NCI-H1694 (cell line): ENCODE measurements at places on chromosomes 2 and 18.
A peak's percentile ranks its signal among the peaks of the same experiment; 100 is the strongest.

GRCh38 chr2:239818531-239819011 lies 206.6 kb downstream of the NDUFA10 start:
- DNase-seq, result no peak

- no peak for DNase-seq
These were observed 22.6 kb downstream of the ANXA4 start for GRCh38 chr2:69764286-69765095.

GRCh38 chr2:38407111-38407682 lies 30.1 kb upstream of the ATL2 start:
- DNase-seq, result no peak

DNA sequence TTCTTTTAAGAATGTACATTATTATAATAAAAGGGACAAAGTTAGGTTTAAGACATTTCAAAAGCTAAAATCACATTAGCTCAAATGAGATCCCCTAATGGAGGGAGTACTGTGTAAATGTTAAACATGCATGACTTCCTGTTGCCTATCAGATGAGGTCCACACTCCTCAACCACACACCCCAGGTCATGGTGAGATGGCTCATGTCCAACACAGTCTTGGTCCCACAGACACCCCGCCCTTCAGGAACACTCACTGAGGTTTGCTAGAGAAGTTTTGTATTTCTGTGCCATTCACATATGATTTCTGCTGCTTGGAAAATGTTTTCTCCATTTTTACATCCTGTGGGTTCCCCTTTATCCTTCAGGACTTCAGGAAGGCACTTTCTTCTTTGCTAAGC lies 491.0 kb downstream of the SOX11 start:
- DNase-seq, result no peak

- DNase-seq, result no peak
These were observed 39.6 kb upstream of the SCN1A start for GRCh38 chr2:166167449-166167848.

DNA sequence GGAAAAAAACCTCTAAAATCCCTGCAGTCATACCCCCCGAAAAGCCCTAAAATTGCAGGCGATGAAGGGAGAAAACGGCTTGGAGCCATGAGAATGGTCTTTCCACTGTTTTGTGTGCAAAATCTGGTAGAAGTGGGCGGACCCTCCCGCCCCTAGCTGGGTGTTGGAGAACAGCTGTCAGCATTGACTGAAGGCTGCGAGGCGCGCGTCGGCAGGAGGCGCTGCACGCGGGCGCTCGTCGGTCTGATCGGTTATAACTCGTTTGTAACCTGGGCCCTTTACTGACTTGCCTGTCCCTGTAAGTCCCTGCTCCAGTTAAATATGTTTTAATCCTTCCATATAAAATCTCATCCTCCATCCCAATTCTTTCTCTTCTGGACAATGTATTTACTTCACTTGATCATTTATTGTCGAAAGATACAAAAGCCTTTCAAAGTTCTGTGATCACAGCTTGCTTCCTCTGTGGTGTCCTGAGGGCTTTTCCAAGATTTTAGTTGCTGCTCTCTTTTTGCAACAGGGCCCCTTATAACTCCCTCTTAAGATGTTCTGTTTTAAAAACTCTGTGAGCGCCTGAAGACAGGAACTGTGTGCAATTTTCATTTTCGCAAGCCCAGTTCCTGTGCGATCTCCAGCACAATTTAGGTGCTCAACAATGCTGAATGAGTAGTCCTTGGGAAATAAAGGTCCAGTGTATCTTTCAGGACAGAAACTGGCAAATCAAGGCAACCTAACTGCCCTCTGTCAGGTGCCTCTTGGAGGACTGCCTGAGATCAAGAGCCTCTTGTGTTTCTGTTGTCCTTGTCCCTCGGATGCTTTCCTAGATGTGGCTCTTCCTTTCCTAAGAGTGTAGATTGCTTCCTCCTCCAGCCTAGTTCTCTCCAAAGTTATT lies 918 bp upstream of the HNRNPLL start:
- peak; percentile 89 for DNase-seq

GRCh38 chr2:178819147-178819875 lies 12.1 kb upstream of the TTN start:
- DNase-seq, result no peak

- DNase-seq, result no peak
These were observed 130.7 kb downstream of the ANKRD44 start for GRCh38 chr2:197179744-197180498.

DNA sequence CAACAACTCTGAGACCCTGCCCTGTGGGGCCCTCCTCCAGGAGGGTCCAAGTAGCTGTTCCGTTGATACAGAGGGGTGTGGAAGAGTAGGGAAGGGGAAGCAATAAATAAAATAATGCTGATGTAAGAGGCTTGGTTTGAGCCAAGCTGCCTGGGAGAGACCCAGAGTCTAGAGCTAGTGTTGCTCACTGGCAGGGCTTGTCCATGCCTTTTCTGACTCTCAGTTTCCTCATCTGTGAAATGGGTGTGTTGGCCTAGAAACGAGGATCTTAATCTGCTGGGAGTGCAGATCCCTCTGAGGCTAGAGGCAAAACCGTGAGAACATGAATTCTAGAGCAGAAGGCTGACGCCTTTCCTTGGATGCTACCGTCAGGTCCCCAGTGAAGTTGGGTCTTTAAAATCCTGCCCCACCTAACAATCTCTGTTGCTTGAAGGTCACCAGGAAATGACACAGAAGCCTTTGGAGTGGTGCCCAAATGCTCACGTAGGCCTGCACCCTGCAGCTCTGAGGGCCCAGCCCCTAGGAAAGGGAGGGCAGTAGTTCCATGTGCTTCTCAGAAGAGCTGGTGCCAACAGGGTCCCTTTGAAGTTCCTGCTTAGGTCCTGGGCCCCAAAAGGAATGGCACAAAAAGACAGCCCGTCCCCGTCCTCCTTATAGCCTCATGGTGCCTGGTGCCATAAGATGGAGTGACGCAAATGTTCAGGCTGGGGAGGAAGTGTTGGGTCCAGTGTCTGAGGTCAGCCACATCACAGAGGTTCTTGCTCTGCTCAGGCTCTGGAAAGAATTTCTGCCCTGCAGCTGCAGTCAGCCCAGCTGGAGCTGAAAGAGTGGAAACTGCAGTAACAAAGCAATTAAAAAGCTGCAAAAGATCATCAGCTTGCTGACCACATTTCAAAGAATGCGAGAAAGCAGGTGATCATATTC lies 73.2 kb upstream of the SMAD2 start:
- no peak for DNase-seq

GRCh38 chr2:18243816-18244215 lies 316.6 kb downstream of the RDH14 start:
- DNase-seq, result no peak

DNA sequence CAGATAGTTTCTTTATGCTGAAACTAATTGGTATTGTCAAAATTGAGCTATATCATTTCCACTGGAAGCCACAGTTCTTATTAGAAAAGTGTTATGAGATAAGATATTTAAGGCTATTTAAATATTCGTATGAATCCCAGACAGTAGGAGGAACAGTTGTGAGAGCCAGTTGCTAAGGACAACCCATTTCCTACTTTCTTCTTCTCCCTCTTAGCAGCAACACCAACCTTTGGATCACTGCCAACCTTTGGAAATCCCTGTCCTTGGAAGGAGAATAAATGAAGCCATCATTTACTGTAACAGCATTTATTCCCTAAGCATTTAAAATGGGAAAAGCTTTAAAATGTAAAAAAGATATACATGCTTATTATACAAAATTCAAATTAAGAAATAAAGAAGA lies 85.8 kb downstream of the PLCL1 start:
- DNase-seq, result no peak

GRCh38 chr2:240873805-240874714 lies 5.4 kb downstream of the AGXT start:
- DNase-seq, result no peak

DNA sequence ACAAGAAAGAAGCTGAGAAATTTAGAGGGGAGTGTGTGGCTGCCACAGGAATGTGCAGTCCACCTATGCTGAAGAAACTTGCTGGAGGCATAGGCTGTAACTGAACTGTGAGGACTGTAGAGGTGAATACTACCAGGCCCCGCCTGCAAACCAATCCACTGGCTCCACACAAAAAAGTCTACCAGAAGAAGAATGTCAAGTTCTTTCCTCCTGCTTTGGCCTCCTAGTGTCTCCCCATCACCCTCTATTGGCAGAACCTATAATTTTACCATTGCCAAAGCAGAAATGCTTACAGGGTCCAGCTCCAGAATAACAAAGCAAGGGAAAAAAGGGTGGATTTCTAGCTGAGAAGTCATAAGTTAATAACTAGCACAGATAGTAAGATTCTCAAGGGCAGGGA lies 5.9 kb upstream of the ATP5MC3 start:
- no peak for DNase-seq

DNA sequence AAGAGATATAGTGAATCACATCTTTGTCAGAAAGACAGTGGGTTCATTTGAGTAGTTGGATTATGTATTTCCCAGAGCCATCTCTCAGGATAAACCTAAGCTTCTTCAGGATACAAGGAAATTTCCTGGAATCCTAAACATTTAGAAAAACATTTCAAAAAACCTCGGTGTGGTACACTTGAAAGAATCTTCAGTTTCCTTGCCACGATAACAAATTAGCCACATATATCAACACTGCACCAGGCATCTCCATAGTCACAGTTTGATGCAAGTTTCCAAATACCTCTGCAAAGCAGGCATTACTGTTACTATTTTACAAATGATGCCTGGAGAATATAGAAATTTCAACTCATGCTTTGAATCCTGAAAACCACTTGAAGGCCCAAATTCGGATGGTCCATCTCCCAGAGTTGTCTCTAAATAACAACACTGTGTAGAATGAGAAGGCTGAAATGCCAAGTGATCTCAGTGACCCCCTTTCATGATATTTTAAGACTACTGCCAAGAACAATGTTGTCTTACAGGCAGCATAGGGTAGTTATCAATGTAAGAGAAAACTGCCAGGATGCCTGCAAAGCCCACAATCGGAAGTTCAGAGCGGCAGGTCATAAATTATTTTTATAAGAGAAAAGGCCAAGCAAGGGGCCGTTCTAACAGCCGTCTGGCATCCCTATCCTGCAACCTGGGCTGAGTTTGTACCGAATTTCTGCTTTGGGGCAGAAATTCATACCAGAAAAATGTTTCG lies 307.9 kb downstream of the TXNL1 start:
- DNase-seq, result no peak

GRCh38 chr2:96259497-96259921 lies 6.3 kb downstream of the TMEM127 start:
- no peak for DNase-seq

GRCh38 chr2:138853296-138853695 lies 73.1 kb upstream of the NXPH2 start:
- no peak for DNase-seq

GRCh38 chr2:157872791-157873190 lies 3.3 kb downstream of the ACVR1 start:
- no peak for DNase-seq

- no peak for DNase-seq
These were observed 53.5 kb upstream of the KCNE4 start for GRCh38 chr2:222998459-222998858.

- no peak for DNase-seq
These were observed 167.2 kb upstream of the RBBP8 start for GRCh38 chr18:22765896-22766295.

DNA sequence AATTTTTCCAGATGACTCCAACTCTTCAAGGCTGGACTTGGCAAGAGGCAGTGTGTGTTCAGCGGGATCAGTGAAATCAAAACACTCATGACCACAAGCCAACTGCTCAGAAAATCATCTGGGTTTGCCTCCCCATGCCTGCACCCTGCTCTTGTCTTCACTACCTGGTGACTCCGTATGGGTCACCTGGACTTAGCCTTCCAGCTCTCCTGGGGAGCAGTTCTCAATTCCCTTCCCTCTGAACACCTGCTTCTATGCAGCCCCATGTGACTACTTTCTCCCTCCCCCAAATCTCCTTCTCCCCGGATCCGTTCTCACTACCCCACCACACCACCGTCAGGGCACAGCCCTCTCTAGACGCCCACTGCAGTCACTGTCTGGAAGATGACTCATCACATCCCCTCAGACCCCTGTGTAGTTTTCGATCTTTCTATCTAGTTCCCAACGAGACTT lies 130.2 kb upstream of the ID2 start:
- no peak for DNase-seq
